ENCODE measurements at places on chromosomes 1 and 21.

GRCh38 chr1:100793659-100794058, 74.1 kb downstream of the VCAM1 start:
- DNase-seq = peak; percentile 70

DNA sequence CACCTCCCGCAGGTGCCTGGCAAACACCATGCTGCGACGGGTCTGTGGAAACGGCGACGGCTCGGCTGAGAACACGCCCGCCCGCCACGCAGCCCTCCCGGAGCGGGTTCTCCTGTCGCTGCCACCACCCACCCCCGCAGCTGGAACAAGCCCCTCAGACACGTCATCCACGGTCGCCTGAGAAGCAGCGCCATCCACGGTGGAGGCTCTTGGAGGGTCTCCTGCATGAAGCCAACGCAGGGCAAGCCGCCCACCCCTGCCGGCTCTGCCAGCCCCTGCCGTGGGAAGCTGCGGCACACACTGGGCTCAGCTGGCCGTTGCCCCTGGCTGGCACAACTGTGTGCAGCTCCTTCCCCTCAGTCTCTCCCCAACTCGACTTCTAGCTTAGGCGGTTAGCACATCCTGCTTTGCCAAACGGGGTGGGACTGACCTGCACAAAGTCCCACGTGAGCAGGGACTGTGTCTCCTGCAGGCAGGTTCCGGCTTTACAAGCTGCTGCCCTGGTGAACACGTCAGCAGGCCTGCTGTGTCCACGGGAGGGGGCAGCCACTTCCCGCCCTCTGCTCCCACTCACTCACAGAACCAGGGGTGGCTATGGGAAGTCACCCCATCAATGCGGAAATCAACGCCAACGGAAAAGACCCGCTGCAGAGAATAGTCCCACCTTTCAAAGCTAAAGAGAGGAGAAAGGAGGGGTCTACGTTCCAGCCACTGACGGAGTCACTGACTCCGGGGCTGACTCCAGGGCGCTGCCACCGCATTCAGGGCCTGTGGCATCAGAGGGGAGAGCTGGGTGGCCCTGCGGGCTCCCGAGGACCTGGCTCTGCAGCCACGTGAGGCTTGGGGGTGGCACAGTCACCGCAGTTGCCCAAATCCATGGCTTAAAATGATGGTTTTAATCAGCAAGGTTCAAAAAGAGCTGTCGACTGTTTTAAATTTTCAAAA, 10.3 kb downstream of the POFUT2 start:
- DNase-seq = no peak

DNA sequence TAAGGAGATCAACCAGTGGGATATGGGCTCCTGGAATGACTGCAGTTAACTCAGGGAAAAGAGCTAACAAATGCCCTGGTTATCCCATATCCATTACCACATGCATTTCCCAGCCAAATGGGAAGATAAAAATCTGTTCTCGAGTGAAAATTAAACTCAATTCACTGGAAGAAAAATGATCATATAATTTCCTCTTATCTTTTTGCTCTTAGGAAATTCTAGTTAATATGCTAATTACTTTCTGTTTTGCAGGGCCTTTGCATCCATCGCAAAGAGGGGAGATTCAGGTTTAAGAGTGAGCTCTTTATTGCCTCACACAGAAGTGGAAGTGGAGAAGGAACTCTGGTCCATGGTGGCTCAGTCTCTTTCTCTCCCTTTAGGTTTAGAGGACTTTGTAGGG, 3.9 kb upstream of the IL24 start:
- no peak for DNase-seq

- peak; percentile 33 for DNase-seq
Observed at GRCh38 chr1:244730153-244730933, 77.4 kb downstream of the DESI2 start.

DNA sequence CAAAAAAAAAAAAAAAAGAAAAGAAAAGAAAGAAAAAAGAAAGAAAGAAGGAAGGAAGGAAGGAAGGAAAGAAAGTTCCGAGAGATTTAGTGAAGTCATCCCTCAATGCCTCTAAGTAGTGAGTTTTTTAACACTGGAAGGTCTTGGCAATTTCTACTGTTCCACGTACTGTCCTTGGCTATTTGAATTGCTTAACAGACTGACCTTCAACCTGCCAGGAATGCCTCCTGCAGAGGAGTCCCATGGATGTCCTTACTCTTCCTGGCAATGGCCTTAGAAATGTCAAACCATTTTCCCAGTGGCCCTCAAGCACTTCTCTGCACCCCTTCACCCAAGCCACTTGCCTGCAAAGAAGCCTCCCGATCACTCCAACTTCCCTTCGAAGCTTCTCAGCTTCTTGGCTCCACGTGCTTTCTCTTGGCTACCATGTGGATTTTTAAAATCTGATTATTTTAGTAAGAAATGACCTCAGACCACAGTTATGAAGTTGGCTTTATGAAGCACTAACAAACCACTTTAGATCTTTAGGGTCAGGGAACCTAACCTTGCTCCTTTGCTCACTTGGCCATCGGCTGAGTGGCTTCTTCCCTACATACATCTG, 43.7 kb upstream of the ABCG1 start:
- DNase-seq = no peak

DNA sequence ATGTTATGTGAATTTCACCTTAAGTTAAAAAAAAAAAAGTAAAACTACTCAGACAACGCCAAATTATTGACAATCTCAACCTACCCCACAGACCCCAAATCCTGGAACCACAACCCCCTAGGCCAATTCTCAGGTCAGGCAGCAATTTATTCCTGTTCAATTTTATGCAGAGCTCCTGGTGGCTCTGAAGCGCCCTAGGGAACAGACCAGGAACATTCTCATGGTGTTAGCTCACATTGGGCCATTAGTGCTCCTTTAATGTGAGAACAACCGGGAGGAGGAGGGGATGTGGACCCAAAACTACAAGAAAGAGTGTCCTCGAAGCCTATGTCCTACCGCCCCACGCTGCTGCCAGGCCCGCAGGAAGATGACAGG, 403 bp upstream of the PSEN2 start:
- DNase-seq = peak; percentile 50

- no peak for DNase-seq
Observed at GRCh38 chr1:182335771-182336566, 55.6 kb downstream of the GLUL start.

DNA sequence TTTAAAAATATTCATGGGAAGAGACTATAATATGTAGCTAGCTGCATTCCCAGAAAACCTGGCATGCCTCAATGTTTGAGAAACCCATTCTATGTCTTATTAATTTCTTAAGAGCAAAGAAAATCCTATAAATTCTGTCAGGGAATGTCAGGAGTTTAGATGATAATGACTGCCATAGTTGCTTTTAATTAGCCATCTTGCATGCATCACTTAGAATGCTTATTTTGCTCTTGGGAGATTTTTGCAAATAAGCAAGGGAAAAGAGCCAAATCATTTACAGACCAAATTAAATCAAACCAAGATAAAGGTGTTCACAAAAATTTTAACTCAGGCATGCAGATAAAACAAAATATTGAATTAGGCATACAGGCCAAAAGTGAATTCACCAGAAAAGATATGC, 152.8 kb downstream of the FASLG start:
- no peak for DNase-seq

- DNase-seq = no peak
Observed at GRCh38 chr21:34589511-34590282, 25.2 kb downstream of the RCAN1 start.

GRCh38 chr1:93961906-93962305, 52.7 kb upstream of the GCLM start:
- DNase-seq = peak; percentile 16

DNA sequence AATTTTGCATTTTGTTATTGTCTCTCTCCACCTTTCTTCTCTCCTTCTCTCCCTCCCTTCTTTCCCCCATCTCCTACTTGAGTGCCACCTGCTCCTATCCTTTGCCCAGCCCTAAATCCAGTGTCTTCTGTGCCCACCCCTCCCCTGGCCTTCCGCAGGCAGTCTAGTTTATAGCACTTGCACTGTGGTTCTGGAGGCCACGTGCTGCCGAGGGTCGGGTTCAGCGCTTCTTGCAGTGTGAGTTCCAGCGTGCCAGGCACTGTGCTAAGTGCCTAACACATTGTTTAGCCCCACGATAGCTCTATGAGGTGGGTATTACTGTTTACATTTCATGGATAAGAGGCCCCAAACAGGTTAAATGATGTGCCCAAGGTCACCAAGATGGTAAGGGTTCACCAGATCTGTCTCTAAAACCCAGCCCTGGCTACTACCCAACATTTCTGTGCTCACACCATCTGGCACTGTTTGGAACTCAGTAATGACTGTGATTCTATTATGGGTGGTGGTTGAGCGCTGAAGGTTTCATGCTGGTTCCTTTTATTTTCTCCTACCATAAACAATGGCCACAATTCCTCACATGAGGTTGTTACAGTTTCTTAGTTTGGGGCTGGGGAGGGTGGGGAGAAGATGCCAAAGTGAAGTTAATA, 14.1 kb upstream of the ATP1A4 start:
- DNase-seq = no peak

- no peak for DNase-seq
Observed at GRCh38 chr21:16305686-16306085, 575.9 kb downstream of the USP25 start.

DNA sequence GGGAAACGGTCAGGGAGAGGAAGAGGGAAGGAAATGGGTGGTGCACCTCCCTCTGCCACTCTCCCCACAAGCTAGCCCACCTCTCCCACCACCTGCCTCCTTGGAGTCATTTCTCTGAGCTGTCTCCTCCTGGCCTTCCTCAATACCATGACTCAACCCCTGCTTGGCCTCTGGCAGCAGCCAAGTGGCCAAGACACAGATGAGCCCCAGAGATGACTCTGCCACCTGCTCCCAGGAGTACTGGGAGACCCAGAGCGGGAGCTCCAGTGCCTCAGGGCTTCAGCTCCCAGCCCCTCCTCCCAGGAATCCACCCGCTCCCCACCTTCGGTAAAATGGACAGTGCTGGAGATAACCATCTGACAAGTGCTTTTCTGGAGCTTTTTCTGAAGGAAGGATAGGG, 2.6 kb downstream of the S100A16 start:
- peak; percentile 65 for DNase-seq

DNA sequence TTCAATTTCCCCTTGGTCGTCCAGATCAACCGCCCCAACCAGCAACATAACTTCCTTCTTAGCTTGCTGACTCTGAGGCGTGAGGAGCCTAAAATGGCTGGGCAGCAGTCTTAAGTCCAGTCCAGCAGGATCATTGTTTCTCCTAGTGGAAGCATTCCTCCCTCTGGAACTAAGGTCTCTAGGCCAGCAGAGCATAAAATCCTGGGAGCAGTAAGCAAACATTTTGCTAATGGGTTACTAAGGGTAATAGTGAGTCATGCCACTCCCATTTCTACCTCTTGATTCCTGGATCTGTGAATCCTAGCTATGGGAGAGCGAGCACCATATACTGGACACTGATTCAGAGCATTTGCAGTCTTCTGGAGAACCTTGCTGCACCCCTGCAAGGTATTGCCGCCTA, 59.9 kb downstream of the ADSS2 start:
- DNase-seq = peak; percentile 35

DNA sequence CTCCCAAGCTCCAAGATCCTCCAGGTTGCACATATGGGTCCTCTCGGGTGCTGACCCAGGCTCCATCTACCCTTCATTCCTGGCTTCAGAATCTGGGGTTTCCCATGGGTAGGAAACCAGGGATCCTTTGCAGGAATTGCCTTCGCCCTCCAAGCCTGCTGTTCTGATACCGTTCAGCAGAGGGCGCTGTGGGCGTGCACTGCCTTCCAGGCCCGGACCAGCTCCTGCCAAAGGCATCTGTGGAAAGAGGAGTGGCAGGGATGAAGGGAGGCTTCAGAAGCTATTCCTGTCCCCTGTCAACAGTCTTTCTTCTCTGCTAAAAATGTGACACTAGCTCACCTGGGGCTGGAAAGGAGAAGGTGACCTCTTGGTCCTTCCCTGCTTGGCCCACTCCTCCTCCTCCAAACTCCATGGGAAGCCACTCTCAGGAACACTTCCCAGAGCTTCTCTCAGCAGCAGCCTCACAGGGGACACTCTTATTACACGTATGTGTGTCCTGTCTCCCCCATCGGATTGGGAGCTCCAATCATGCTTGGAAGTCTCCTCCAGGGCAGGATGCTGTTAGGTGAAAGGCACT, 71.2 kb downstream of the VWA5B1 start:
- no peak for DNase-seq

- no peak for DNase-seq
Observed at GRCh38 chr1:107739201-107739600, 225.8 kb downstream of the VAV3 start.

DNA sequence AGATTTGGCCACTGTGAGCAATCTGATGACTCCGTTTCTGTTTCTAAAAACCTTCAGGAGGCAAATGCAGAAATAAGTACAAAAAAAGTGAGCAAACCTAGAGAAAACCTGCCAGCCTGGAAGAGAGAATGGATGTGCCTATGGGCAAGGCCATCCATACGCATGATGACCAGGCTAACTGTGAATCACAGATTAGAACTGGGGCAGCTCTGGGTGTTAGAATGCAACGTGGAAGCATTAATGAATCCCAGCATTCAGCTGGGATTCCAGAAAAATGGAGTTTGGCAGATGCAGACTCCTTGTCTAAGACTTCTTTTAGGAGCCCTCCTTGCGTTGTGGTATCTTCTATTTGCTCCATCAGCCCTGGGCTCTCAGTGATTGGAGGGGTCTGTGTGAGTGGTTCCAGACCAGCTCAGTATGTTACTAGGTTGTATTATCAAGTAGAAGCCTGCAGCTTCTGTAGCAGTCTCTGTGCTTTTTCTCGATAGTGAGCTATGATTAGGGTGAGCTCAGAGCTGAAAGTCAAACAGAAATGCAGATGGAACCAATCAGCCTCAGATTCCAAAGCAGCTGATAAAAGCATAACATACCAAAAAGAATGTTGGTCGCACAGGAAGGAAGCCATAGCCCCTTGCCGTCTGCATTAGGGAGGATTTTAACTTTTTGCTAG, 154.0 kb downstream of the PSMG1 start:
- no peak for DNase-seq

- DNase-seq = no peak
Observed at GRCh38 chr1:224730965-224731364, 114.8 kb downstream of the CNIH3 start.
